ENCODE measurements at places on chromosomes 4 and X.

- no peak for DNase-seq
These were observed 2.5 kb downstream of the PHOX2B start for GRCh38 chr4:41746025-41746439.

DNA sequence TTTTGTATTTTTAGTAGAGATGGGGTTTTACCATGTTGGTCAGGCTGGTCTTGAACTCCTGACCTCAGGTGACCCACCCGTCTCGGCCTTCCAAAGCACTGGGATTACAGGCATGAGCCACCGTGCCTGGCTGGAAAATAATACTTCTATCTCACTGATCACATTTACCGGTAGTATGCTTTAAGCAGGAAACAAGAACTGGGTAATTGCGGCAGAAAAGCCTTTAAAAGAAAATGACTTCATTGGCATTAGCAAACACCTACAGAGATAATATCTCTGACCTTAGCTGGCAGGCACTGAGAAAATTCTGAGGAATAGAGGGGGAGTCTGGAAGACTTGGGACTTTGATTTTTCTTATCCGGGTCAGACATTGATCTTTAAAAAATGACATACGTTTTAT lies 78.5 kb downstream of the SHROOM3 start:
- DNase-seq = no peak

DNA sequence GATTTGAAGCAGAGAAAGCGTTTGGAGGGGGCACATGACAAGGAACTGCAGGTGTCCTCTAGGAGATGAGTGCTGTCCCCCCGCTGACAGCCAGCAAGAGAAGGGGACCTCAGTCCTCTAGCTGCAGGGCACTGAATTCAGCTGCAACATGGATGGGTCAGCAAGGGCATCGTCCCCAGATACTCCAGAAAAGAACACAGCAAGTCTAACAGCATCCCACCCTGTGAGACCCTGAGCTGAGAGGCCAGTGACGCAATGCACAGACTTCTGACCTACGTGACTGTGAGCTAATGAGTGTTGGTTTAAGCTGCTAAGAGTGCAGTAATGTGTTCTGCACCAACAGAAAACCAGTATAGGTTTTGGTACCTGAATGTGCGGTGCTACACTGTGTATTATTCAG lies 11.6 kb upstream of the CENPVL2 start:
- DNase-seq = no peak

GRCh38 chrX:56802428-56802827 lies 73.4 kb downstream of the NBDY start:
- DNase-seq = no peak

GRCh38 chr4:144318797-144319196 lies 178.3 kb upstream of the GYPA start:
- no peak for DNase-seq

DNA sequence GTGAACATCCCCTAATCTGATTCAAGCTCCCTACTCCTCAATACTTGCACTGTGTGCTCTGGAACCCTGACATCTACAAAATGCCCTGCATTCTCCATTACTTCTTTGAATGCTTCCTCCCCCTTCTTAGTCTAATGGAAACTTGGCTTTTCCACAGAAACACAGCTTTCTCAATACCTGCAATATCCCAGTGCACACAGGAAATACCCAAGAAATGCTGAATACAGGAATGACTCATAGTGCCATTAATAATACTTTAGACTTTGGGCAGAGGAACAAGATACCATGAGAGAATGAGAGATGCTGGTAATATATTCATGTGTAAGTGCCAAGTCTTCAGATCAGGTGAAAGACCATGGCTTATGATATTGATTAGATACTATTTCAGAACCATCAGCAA lies 5.6 kb downstream of the QRFPR start:
- no peak for DNase-seq

GRCh38 chr4:10160281-10160856 lies 43.8 kb upstream of the WDR1 start:
- no peak for DNase-seq

GRCh38 chrX:1465286-1466231 lies 12.8 kb upstream of the ASMTL start:
- DNase-seq = no peak

GRCh38 chr4:137531986-137532868 lies at the start of gene PCDH18:
Gene PCDH18 (minus strand): TSS chr4:137532494. CDS start chr4:137532088, 406 bp downstream.
- no peak for DNase-seq

DNA sequence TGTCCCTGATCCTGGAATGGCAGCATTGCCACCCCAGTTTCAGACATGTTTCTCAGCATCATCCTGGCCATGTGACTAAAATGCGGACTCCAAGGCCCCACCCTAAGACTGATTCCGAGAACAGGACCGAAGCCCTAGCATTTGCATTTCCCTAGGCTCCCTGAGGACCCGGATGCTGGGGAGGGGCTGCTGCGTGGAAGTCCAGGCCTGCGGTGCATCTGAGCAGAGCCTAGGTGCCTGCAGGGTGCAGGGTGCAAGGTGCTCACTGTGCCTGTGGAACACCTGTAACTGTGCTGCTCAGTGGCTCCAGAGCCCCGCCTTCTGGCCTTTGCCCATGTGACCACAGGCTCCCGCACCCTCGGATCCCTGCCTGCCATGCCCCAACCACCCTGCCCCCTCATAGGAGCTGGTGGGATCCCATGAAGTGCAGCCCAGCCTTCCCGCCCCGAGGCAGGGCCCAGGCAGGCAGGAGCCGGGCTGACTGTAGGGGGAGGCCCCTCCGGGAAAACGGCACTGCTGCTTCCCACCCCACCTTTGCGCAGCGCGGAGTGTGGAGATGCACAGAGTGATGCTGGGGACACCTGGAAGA lies 14.9 kb downstream of the PNMA6F start:
- DNase-seq = no peak
